A549 treated with dexamethasone at 1 μM for 4 hours (cell line): ENCODE measurements at places on chromosomes 2 and 18. TPM values are rescaled to one million over a fixed set of nuclear protein-coding genes. Genes with fewer than 3 reads are reported as not detected.

The EPB41L5 gene
- 4.4 to 5.9 TPM (median 5.2 TPM) in 5 replicates for total RNA-seq

The TUBA3E gene
- total RNA-seq: 4.4 to 6.3 TPM (median 5.5 TPM) in 5 replicates

The ZBTB7C gene
- 0.16 to 0.53 TPM (median 0.19 TPM) in 5 replicates for total RNA-seq

The STPG4 gene
- total RNA-seq: 0.07 TPM in 1 of 5 replicates, not detected in the others

The MRO gene
- 0.05 to 0.15 TPM (median 0.12 TPM) in 5 replicates for total RNA-seq

The TLX2 gene
- total RNA-seq: 0.17 to 0.31 TPM (median 0.21 TPM) in 5 replicates

The SERTAD2 gene
- 8.2 to 11.7 TPM (median 10.5 TPM) in 5 replicates for total RNA-seq

The CCDC74B gene
- 4.6 to 6.0 TPM (median 5.1 TPM) in 5 replicates for total RNA-seq

The FAM161A gene
- total RNA-seq: 6.0 to 9.9 TPM (median 8.7 TPM) in 5 replicates

The ONECUT2 gene
- 0.25 to 0.68 TPM (median 0.48 TPM) in 5 replicates for total RNA-seq

The NEB gene
- 0.18 to 0.49 TPM (median 0.35 TPM) in 5 replicates for total RNA-seq

The ACMSD gene
- not detected in 5 replicates for total RNA-seq

The DPP10 gene
- total RNA-seq: not detected in 5 replicates

The CROCC2 gene
- not detected in 5 replicates for total RNA-seq

The EPHA4 gene
- total RNA-seq: 0.48 to 1.8 TPM (median 0.84 TPM) in 5 replicates

The CSRNP3 gene
- not detected in 5 replicates for total RNA-seq

The RAB6C gene
- not detected in 5 replicates for total RNA-seq

The LIMS4 gene
- 0.39 to 0.62 TPM (median 0.48 TPM) in 5 replicates for total RNA-seq

The OTX1 gene
- total RNA-seq: 3.0 to 4.5 TPM (median 4.3 TPM) in 5 replicates

The RAX gene
- not detected in 5 replicates for total RNA-seq

The ELOA2 gene
- not detected in 5 replicates for total RNA-seq

The LDLRAD4 gene
- 1.3 to 2.6 TPM (median 2.1 TPM) in 5 replicates for total RNA-seq

The LRP1B gene
- 0.01 TPM in 2 of 5 replicates, not detected in the others for total RNA-seq

The TGFA gene
- 4.4 to 8.2 TPM (median 4.9 TPM) in 5 replicates for total RNA-seq

The DHRS9 gene
- 3.4 to 4.6 TPM (median 3.9 TPM) in 5 replicates for total RNA-seq

The CREG2 gene
- total RNA-seq: 6.9 to 11.8 TPM (median 10.9 TPM) in 5 replicates

The XIRP2 gene
- not detected in 5 replicates for total RNA-seq

The APOB gene
- total RNA-seq: 0.01 to 0.02 TPM (median 0.01 TPM) in 3 of 5 replicates, not detected in the others

The SERPINB11 gene
- 0.08 to 0.22 TPM in 2 of 5 replicates, not detected in the others for total RNA-seq

The ATP8B1 gene
- total RNA-seq: 5.3 to 8.5 TPM (median 7.6 TPM) in 5 replicates

The ILKAP gene
- total RNA-seq: 36.8 to 40.6 TPM (median 38.0 TPM) in 5 replicates

The POTEJ gene
- total RNA-seq: not detected in 5 replicates

The SPEG gene
- 7.0 to 12.6 TPM (median 9.4 TPM) in 5 replicates for total RNA-seq

The CIB4 gene
- 0.20 to 0.42 TPM in 2 of 5 replicates, not detected in the others for total RNA-seq

The SERPINB8 gene
- total RNA-seq: 8.3 to 10.7 TPM (median 9.5 TPM) in 5 replicates

The IGFBP5 gene
- 0.18 to 0.27 TPM (median 0.23 TPM) in 5 replicates for total RNA-seq

The POMC gene
- 0.09 to 0.10 TPM in 2 of 5 replicates, not detected in the others for total RNA-seq

The PROM2 gene
- 0.02 TPM in 2 of 5 replicates, not detected in the others for total RNA-seq

The NGEF gene
- total RNA-seq: 12.6 to 17.0 TPM (median 14.6 TPM) in 5 replicates

The FBXO48 gene
- total RNA-seq: 0.43 to 0.64 TPM (median 0.53 TPM) in 5 replicates

The SKOR2 gene
- not detected in 5 replicates for total RNA-seq

The DYNAP gene
- not detected in 5 replicates for total RNA-seq

The FRZB gene
- total RNA-seq: 0.03 to 0.11 TPM (median 0.09 TPM) in 5 replicates

The KCNG2 gene
- total RNA-seq: not detected in 5 replicates

The WNT6 gene
- 0.11 to 0.26 TPM (median 0.22 TPM) in 5 replicates for total RNA-seq

The KCNS3 gene
- 1.1 to 1.5 TPM (median 1.3 TPM) in 5 replicates for total RNA-seq

The ERMN gene
- not detected in 5 replicates for total RNA-seq

The LTBP1 gene
- 24.5 to 40.3 TPM (median 34.8 TPM) in 5 replicates for total RNA-seq

The IL36G gene
- total RNA-seq: not detected in 5 replicates

The NHEJ1 gene
- total RNA-seq: 16.7 to 18.7 TPM (median 17.5 TPM) in 5 replicates

The SPDYA gene
- 0.14 to 0.28 TPM (median 0.26 TPM) in 4 of 5 replicates, not detected in the other for total RNA-seq

The CRYBA2 gene
- total RNA-seq: 0.31 TPM in 1 of 5 replicates, not detected in the others

The TMEM247 gene
- total RNA-seq: not detected in 5 replicates

The AQP12A gene
- total RNA-seq: not detected in 5 replicates
